ENCODE measurements at places on chromosomes 5 and 9. TPM values are rescaled to one million over a fixed set of nuclear protein-coding genes. Genes with fewer than 3 reads are reported as not detected.

MZB1 gene
- not detected for total RNA-seq

RLN2 gene
- total RNA-seq: not detected

IL31RA gene
- 1.8 TPM for total RNA-seq

PRSS3 gene
- total RNA-seq: 18.7 TPM

PCDHGB6 gene
- 0.07 TPM for total RNA-seq

FSD1L gene
- 3.5 TPM for total RNA-seq

PITX1 gene
- 31.0 TPM for total RNA-seq

All from A549 treated with GW870086 at 1 μM for 4 hours (cell line).